NCI-H1930 (cell line): ENCODE measurements at places on chromosomes 11 and 22.

GRCh38 chr22:50608996-50609395, 8.4 kb downstream of the MAPK8IP2 start:
- no peak for DNase-seq

DNA sequence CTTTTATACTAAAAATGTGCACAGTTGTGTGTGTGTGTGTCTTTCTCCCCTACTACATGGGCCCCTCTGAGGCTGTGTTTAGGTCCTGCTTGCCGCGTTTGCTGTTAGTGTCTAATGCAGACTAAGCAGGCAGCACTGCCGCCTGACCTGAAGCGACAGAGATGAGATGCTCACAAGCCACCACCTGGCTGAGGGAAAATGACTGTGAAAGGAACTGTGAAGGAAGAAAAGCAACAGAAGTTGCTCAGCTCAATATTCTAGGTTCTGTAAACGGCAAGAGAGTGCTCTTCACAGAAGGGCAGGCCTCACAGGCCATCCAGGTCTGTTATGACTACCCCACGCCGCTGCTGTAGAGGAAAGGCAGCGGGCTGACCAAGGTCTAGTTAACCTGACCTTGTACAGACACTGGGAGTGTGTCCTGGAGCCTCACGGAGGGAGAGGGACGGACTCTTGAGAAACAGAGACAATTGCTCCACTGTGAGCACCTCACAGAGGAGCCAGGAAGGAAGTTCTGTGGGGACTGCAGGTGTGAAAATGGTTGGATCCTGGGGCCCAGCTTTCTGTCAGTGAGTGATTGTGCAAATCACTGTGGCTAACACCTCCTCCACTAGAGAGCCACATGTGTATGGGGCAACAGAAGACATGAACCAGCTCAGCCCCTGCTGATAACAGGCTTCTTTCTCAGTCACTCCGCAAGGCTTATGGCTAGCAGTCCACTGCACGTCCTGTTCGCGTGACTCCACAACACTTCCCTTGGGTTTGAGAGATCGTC, 31.3 kb upstream of the YPEL1 start:
- DNase-seq, result no peak

- no peak for DNase-seq
These were observed 96.9 kb downstream of the TRMU start for GRCh38 chr22:46432164-46433068.

GRCh38 chr11:46554213-46555147, 39.3 kb downstream of the AMBRA1 start:
- DNase-seq, result no peak

- no peak for DNase-seq
These were observed 22.2 kb downstream of the MYBPC3 start for GRCh38 chr11:47329987-47330931.

- DNase-seq, result no peak
These were observed 859 bp downstream of the LINC01488 start for GRCh38 chr11:69482322-69482721.

DNA sequence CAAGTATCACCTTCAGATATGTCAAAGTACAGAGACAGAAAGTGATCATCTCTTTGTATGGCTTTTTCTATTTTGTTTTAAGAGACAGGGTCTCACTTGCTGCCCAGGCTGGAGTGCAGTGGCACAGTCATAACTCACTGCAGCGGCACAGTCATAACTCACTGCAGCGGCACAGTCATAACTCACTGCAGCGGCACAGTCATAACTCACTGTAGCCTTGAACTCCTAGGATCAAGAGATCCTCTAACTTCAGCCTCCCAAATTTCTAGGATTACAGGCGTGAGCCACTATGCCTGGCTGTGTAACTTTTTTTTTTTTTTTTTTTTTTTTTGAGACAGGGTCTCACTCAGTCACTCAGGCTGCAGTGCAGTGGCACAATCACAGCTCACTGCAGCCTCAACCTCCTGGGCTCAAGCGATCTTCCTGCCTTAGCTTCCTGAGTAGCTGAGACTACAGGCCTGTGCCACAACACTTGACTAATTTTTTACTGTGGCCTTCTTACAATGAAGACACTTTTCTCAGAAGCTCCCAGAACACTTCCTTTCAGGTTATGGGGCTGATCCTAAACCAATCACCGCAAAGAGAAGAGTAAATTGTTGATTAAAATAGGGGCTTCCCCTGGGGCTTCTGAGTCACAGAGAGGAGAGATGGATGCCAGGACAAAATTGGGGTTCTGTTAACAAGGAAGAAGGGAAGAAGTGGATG, 9.0 kb upstream of the HIKESHI start:
- no peak for DNase-seq

- DNase-seq, result no peak
These were observed 38.1 kb downstream of the GRAMD4 start for GRCh38 chr22:46657996-46658947.

- no peak for DNase-seq
These were observed 93.1 kb downstream of the CWC15 start for GRCh38 chr11:94880216-94880615.

GRCh38 chr11:60251485-60252212, 8.7 kb upstream of the MS4A4E start:
- peak; percentile 7 for DNase-seq

GRCh38 chr11:64306876-64307622, 1.7 kb downstream of the ESRRA start:
- no peak for DNase-seq

DNA sequence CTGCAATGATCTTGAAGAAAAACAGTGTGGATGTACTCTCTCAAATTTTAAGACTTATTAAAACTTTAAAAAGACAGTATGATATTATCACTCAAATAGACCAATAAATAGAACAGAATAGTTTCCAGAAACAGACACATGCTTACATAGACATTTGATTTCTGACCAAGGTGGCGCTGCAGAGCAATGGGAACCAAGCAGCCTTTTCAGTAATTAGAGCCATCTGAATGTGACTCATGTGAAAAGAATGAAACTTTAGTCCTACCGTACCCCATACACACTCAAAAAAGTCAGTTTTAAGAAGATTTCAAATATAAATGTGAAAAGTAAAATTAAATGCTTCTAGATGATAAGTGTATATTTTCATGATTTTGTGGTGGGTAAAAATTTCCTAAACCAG, 74.2 kb upstream of the MS4A8 start:
- DNase-seq, result no peak

- no peak for DNase-seq
These were observed 13.1 kb downstream of the SYNGR1 start for GRCh38 chr22:39362932-39363331.

DNA sequence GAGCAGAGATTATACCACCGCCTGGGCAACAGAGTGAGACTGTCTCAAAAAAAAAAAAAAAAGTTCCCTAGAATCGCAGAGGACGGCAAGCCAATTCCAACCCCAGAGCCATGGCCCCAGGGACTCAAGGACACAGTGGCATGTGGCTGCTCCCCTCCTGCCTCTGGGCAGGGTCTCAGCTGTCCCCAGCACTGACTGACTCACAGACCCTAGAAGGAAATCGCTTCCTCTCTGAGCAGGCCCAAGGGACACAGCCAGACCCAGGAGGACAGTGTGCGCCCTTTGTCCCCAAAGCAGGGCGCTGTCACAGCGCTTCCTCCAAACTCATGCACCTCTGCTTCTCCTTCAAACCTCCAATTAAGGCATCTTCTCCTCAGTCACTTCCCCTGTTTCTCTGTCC, 2.3 kb downstream of the PACSIN3 start:
- DNase-seq, result no peak

DNA sequence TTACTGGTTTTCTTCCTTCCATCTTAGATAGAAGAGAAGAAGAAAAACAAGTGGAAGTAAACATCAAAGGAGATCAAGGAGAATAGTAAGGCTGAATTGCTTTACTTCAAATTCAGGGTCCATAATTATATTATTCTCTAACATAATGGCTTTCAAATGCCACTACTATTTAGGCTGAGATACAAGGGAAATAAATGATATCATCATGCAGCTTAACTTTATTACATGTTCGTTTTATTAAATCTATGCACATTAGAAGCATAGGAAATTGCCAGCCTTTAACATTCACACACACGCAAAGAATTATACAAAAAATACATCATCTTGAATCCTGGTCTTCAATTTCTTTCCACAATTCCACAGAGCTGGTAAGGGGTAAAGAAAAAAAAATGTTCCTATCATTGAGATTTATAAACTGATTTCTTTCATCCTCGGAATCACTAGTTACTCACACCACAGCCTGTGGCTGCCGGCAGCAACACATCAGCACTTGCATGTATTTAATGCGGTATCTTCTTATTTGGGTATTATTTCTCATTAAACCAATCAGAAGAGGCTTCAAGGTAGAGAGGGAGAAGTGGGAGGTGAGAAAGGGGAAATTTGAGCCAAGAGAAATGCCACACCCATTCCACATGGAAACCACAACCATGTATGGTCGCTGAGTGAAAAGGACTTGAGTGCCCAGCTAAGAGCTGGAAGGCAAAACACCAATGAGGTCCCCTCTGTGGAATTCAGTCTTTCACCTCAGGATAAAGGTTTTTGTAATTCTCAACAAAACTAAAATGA, 26.3 kb downstream of the SYTL2 start:
- no peak for DNase-seq

DNA sequence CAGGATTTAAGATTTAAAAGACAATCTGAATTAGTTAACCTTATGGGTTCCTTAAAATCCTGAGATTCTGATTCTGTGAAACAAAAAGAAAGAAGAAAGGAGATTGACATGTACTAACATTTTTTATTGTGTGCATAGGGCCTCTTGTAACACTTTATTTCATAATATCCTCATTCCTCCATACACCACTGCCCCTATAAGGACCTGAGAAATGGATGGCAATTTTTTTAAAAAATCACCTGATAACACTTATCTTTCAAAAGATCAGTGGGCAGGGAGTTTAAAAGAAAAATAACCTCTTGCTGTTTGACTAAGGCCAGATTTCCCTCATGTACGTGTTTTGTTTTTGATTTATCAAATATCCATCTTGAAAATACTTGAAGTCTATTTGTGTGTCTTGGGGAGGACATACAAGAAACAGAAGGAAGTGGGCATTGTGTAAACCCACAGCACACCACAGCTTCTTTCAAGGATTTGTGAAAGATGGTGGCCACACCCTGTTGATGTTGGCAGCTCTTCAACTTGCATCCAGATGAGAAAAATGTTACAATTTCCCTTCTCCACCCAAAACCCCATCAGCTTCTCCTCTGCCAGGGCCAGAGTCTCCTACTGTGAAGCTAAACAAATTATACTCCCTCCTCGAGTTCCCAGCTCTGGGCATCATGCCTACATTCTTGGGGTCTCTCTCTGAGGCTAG, 35.0 kb upstream of the MPEG1 start:
- DNase-seq, result no peak

GRCh38 chr11:15104166-15104565, 10.6 kb upstream of the INSC start:
- no peak for DNase-seq

DNA sequence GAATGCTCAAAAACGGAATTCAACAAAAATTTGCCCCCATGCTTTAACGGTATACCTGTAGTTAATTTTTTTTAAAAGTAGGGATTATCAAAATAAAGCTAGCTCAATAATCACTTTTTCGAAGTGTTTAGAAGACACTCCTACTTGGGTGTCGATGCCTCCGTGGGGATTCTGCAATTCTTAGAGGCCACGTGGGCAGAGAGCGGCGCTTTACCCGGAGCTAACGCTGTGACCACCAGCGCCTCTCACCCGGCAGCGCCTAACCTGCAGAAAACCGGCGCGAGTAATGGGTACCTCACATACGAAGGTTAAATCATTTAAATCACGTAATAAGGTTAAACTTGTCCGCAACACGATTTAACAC, 583 bp downstream of the TAF1D start:
- DNase-seq, result peak; percentile 43

GRCh38 chr22:19178065-19178656, 375 bp downstream of the SLC25A1 start:
- no peak for DNase-seq

- DNase-seq, result no peak
These were observed 60.9 kb upstream of the ZC3H12C start for GRCh38 chr11:110032259-110032658.

DNA sequence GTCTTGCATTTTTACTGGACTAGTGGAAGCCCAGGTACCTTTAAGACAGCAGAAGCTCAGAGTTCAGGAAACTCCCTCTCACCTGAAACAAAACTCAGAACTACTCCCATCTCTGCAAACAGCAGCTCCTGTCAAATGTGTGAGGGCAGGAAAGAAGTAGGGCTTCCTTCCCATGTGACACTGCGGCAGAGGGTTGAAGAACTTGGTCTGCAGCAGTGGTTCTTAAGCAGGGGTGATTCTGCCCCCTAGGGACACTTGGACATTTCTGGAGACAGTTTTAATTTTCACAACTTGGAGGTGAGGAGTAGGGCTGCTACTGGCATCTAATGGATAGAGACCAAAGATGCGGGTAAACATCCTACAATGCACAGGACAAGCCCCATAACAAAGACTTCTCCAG, 63.4 kb downstream of the RCN1 start:
- DNase-seq, result no peak

GRCh38 chr11:40787224-40787623, 672.2 kb downstream of the LRRC4C start:
- DNase-seq, result no peak

GRCh38 chr11:110858547-110858921, 146.3 kb upstream of the ARHGAP20 start:
- no peak for DNase-seq

DNA sequence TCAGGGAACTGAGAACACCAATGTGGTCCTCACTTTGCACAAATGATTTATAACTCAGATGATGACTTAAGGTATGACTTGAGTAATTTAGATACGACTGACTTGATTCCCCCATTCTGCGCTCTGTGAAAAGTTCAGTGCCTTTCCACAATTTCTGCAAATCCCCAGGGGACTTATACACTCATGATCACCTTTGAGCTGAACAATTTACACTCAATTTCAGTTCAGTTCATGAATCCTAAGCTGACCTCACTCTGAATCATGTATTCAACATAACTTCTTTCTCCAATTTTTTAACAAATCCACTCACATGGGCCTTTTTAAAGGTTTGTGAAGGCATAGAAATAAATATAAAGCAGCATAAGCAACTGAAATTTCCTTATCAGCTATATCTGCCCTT, 274.2 kb downstream of the FAM76B start:
- no peak for DNase-seq

GRCh38 chr11:74754507-74755252, 6.0 kb downstream of the RNF169 start:
- DNase-seq, result no peak

- DNase-seq, result no peak
These were observed 73.2 kb upstream of the CLDN5 start for GRCh38 chr22:19597399-19597735.

GRCh38 chr22:47143249-47143938, 380.9 kb downstream of the TBC1D22A start:
- no peak for DNase-seq
